ENCODE measurements at places on chromosomes 5 and 9.

GRCh38 chr5:61229416-61229815, 67.1 kb upstream of the SMIM15 start:
- no peak for DNase-seq

DNA sequence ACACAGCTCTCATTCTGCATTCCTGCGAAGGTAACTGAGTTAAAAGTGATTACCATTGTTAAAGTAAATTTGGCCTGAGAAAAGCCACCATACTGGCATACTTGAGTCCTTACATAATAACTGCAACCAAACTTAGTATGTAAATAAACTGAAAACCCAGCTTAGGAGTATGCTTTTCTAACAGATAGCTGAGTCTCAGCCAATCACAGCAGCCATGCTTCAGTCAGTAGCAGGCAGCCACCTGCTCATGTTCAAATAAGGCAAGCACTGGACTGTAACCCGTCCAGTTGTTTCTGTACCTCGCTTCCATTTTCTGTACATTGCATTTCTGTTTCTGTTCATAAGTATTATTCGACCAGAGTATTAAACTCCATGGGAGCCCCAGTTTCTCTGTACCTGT, 58.6 kb downstream of the GCNT4 start:
- no peak for DNase-seq

DNA sequence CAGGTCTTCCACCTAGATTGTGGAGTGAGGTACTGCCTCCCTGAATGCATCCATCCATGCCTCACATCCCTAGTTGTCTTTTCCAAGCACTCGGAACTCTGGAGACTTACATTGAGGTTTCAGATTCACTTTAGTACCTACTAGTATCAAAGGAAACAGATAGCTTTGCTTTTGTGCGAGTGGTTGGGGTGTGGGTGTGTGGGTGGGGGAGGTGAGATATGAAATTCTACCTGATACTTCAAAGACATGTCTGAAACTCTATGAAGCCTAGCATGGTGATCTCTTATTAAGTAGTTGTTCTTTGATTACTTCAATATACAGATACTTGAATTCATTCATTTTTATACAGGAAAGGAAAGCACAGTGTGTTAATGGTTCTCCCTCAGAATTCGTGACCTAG, 64.4 kb downstream of the MCCC2 start:
- peak; percentile 56 for DNase-seq

GRCh38 chr5:127296321-127296720, 5.7 kb downstream of the MEGF10 start:
- no peak for DNase-seq

DNA sequence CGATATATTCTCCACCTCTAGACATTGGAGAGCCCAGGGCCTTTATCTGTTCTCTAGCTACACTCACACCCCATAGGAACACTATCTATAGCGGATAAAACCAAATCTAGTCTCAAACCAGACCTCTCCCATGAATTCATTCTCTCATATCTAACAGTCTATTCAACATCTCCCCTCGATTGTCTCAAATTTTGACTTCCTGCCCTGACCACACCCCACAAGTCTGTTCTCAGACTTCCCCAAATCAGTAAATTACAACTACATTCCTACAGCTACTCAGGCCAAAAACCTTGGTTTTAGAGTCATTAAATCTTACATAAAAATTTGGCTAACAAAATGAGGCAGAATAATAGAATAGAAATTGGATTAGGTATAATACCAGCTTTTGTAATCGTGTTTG, 12.5 kb upstream of the SLC1A3 start:
- no peak for DNase-seq

DNA sequence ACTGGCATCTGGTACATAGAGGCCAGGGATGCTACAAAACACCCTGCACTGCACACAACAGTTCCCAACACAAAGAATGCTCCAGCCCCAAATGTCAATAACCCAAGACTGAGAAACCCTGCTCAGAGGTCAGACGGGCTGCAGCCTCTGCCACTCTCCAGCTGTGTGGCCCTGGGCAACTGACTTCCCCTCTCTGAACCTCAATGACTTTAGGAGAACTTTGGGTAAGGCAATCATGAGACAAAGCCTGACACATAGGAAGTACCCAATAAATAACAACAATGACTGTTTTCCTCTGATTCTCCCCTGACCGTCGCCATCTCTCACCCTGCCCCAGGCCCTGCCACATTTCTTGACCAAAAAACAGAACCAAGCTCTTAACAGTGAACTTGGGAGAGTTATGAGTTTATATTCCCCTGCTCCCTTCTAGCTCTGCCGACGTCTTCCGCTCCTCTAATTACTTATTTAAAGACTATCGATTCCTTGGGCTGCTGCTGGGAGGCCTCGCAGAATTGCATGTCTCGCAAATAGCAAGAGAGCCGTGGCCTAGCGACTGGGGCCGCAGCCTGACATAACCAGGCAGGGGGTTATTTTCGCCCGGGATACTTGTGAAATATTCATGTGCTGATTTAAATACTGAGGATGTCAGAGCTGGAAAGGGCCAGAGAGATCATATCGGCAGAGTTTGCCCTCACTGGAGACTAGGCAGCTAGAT, 24.5 kb upstream of the CRB2 start:
- DNase-seq = no peak

DNA sequence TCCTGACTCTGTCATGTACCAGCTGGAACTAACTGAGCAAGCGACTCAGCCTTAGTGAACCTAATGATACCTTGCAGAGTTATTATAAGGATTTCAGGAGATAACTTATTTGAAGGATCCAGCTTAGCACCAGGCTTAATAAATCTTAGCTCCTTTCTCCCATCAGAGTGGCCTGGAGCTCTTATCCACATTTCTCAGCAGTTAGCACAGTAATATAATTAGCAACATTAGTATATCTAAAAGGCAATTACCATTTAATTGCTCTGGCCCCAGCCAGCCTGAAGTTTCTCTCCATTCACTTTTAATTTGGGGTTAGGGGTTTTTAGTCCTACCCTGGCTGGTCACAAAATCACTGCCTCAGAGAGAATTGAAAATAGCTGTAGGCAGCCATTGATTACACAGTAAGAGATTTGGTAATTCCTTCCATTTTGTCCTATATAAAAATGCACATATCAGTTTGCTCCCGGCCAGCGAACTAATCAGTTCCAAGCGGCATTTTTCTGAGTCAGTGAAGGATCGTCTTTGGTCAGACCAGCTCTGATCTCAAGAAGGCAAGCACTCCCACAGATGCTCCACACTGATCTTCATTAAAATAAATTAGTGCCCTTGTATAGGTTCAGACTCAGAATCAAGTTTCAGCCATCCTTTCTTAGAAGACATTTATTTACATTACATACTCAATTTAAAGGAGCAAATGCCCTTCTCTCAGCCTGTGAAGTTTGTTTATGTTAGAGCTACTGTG, 56.6 kb downstream of the SNCAIP start:
- DNase-seq = no peak

DNA sequence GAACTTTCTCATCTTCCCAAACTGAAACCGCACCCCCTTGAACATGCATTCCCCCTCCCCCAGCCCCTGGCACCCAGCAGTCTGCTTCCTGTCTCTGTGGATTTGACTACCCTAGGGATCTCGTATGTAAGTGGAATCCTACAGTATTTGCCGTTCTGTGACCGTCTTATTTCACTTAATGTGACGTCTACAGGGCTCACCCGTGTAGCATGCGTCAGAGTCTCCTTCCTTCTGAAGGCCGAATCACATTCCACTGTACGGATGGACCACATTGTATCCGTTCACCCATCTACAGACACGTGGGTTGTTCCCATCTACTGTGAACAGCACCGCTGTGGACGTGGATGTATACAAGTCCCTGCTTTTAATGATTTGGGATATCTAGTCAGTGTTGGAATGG, 4.5 kb downstream of the PRRX2 start:
- DNase-seq = no peak

DNA sequence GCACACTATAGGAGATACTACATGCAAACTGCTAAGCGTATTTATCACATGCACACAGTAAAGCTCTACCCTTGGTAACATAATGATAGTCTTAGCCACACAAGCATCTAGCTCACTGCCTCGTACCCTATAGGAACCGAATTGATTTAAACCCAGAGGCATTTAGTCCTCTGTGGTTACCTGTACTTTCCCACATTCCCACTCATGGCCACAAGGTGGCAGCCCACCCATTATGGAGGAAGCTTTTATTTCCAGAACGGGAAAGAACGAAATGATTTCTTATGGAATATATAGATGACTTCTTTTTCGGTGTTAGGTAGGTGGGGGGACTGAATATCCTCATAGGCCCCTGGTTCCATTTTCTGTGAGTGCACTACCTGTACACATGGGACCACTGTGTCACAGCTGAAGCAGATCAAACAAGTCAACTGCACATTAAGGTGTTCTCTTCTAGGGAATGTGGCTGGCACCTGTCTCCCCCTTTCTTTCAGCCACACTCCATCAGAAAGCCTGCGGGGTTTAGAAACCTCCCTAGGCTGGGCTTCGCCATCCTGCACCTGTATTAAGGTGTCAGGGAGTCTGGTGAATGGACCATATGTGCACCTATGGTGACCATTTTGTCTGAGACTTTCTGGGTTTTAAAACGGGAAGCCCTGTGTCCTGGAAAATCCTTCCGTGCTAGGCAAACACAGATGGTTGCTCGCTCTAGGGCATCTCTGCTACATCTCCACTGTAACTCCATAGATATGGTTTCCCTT, 313.2 kb downstream of the SLIT3 start:
- DNase-seq = peak; percentile 46

- no peak for DNase-seq
Measured at GRCh38 chr5:74567411-74567995, 73.0 kb downstream of the ENC1 start.

GRCh38 chr5:127441799-127442484, 75.5 kb upstream of the PRRC1 start:
- DNase-seq = no peak

Data from activated naive CD4-positive, alpha-beta T cell treated with anti-CD3 and anti-CD28 coated beads, Interleukin-2, amount 50 U/mL, for 16 hours (primary cell).